Mesenchymal stem cell (in vitro differentiated cells and primary cell): ENCODE measurements at places on chromosomes 4 and X.

DNA sequence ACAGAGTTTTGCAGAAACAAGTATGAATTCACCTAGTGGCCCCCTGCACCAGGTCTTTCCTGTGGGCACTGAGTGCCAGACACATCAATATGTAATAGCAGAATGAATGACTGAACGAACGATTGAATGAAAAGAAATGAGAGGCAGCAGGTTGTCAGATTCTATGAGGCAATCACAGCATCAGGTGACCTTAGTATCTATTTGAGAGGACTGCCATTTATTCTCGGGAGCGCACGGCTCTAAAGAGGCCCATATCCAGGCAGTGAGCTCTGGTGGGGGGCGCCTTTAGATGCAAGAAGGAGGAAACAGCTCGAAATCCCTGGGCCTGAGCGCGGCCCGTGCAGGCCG lies 528 bp upstream of the SLC25A4 start:
- no peaks in the 10 kb centered on the region for H3K27me3 ChIP-seq
- no peak for DNase-seq
- peaks cover 6% of the 10 kb centered on the region for H3K4me1 ChIP-seq
- peak overlapping the region; percentile 79 for H3K4me3 ChIP-seq
- H3K27ac ChIP-seq = no peak overlapping the region

GRCh38 chr4:40316782-40317635 lies 18.1 kb upstream of the CHRNA9 start:
- peak; percentile 97 for DNase-seq
- peaks cover 4% of the 10 kb centered on the region for H3K4me1 ChIP-seq
- H3K27ac ChIP-seq = peak overlapping the region; percentile 93

DNA sequence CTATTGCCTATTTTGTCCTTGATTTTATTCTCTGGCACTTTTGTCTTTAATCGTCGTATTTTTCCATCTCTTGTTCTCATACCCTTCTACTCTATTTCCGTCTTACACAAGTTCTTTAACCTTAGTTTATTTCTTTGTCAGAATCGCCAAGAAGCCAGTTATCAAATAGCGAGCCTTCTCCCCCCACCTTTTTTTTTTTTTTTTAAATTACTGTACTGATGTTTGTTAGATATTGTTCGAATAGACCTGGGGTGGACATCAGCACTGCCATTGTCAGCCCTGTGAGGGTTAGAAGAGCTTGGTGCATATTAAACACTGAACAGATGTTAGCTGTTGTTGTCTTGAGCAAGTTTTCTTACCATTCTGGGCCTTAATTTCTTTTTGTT lies 1.2 kb downstream of the SPCS3 start:
- no peak overlapping the region for H3K4me3 ChIP-seq
- no peaks in the 10 kb centered on the region for H3K36me3 ChIP-seq
- no peaks in the 10 kb centered on the region for H3K4me1 ChIP-seq
- peak; percentile 34 for DNase-seq
- H3K27me3 ChIP-seq = no peaks in the 10 kb centered on the region

GRCh38 chr4:22986262-22986661 lies 293.5 kb downstream of the GBA3 start:
- H3K4me3 ChIP-seq = no peak overlapping the region
- H3K4me1 ChIP-seq = no peaks in the 10 kb centered on the region
- no peak overlapping the region for H3K27ac ChIP-seq
- no peaks in the 10 kb centered on the region for H3K27me3 ChIP-seq
- DNase-seq = no peak
- no peaks in the 10 kb centered on the region for H3K36me3 ChIP-seq

DNA sequence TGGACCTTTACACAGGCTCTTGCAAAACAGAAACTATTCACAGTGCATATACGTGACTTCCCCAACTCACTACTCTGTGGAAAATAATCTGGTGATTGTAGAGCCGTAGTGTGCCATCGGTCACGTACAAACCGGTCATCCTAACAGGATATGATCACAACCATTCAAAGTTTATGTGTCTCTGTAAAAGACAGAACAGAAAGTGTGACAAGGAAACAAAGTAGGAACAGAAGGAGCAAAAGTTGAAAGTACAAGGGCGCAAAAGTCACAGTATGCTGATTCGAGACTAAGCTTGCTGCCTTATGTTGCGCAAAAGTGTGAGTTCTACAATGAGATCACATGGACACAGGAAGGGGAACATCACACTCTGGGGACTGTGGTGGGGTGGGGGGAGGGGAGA lies 18.6 kb downstream of the MEPE start:
- peaks cover 1% of the 10 kb centered on the region for H3K4me1 ChIP-seq
- H3K27ac ChIP-seq = no peak overlapping the region
- no peak overlapping the region for H3K4me3 ChIP-seq
- H3K27me3 ChIP-seq = no peaks in the 10 kb centered on the region
- DNase-seq = no peak

DNA sequence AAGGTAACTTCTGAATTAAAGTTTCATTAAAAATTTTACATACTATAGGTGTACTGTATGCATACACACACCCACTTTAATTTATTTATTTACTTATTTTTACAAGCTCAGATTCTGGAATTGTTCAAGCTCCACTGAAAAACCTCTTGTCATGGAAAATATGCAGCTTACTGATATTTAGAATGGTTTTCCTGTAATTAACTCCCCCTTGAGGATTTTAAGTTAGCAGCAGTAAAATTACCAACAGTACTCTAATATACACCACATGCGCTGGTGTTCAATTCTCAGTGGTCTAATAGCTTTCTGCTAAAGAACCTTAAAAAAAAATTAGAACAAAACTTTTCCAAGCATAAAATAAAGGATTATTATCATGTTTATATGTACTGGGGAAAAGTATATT lies 12.0 kb downstream of the MAB21L2 start:
- peaks cover 3% of the 10 kb centered on the region for H3K4me1 ChIP-seq
- no peak overlapping the region for H3K4me3 ChIP-seq
- peak; percentile 33 for DNase-seq

- no peaks in the 10 kb centered on the region for H3K27me3 ChIP-seq
- H3K27ac ChIP-seq = no peak overlapping the region
- DNase-seq = no peak
- H3K4me3 ChIP-seq = no peak overlapping the region
- H3K36me3 ChIP-seq = no peaks in the 10 kb centered on the region
- no peaks in the 10 kb centered on the region for H3K4me1 ChIP-seq
Observed at GRCh38 chr4:69936566-69936965, 5.7 kb downstream of the CSN1S1 start.

- no peaks in the 10 kb centered on the region for H3K4me1 ChIP-seq
- H3K27me3 ChIP-seq = no peaks in the 10 kb centered on the region
- DNase-seq = no peak
Observed at GRCh38 chr4:165095291-165095690, 17.4 kb downstream of the TMEM192 start.

DNA sequence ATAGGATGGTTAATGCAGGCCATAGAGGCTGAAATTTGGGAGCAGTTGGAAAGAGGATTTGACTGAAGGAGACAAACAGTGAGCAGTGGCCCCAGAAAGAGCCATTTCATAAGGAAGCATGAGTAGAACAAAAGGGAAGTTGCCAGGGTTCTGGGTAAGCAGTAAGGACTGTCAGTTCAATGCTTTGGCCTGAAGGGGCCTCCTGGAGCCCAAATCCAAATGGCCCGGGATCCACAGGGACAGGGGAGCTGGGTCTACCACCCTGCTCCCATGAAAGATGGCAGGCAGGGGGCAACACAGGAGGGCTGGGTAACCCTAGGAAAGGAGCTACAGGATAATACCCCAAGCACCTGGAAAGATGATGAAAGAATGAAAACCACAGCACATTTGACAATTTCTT lies 4.1 kb upstream of the INTS6L start:
- H3K36me3 ChIP-seq = no peaks in the 10 kb centered on the region
- H3K4me1 ChIP-seq = peaks cover 6% of the 10 kb centered on the region
- no peak overlapping the region for H3K27ac ChIP-seq

DNA sequence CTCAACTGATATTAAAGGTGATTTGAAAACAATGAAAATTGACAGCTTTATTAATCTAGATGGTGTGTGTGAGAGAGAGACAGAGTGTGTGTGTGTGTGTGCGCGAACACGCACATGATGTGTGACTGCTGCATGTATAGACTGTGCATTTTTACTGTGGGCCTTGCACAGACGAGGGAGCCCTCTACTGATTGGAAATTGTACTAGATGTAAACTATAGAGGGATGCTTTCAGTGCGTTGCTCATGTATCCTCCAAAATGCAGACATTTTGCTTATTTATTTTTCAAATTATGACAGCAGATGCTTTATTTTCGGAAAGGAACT lies 168.4 kb upstream of the GK2 start:
- H3K4me3 ChIP-seq = no peak overlapping the region
- H3K27ac ChIP-seq = no peak overlapping the region
- peak; percentile 50 for DNase-seq
- no peaks in the 10 kb centered on the region for H3K27me3 ChIP-seq
